ENCODE measurements at places on chromosomes 12 and 14. TPM values are rescaled to one million over a fixed set of nuclear protein-coding genes. Genes with fewer than 3 reads are reported as not detected.

- H3K27me3 ChIP-seq = no peaks in the 10 kb centered on the region
- H3K4me3 ChIP-seq = no peak overlapping the region
- H3K27ac ChIP-seq = no peak overlapping the region
- H3K36me3 ChIP-seq = no peaks in the 10 kb centered on the region
- no peak for DNase-seq
- H3K4me1 ChIP-seq = no peaks in the 10 kb centered on the region
These were observed 100.6 kb downstream of the NINJ2 start for GRCh38 chr12:562634-563033.

The RNASE4 gene
- 78.9 TPM for total RNA-seq

DNA sequence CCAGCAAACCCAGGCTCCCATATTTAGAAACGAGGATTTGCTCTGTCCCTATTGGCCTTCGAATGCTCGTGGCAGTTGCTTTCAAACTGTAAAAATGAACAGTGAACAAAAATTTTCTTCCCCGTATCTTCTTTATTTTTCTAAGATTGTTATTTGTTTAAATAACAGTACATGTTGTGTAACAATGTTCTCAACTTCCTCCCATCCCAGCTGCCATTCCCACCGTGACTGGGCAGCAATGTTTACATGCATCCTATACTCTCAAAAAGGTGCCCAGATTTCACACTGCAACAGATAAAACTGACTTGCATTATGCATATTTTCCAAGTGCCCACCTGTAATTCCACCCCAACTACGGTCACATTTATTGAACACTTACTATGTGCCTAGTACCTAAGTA, 12.8 kb downstream of the VCPKMT start:
- DNase-seq = no peak
- H3K4me1 ChIP-seq = peaks cover 28% of the 10 kb centered on the region
- H3K27ac ChIP-seq = no peak overlapping the region
- no peak overlapping the region for H3K4me3 ChIP-seq

DNA sequence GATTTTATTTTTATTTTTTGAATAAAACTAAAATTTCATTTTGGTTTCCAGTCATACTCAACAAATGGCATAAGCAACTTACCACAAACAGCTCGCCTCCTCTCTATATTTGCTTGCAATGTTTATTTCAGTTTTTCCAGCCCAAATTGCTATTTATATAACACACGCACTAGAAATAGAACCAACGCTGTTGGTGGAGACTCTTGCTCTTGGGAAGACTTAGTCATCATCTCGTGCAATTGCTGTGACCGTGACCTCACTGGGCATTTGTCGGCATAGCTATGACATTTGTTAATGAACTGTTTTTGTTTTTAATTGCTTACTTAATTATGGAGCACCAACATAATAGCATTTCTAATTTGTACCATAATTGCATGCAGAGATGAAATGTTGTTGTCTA, 153.1 kb upstream of the OTX2 start:
- no peak overlapping the region for H3K27ac ChIP-seq
- DNase-seq = no peak
- no peak overlapping the region for H3K4me3 ChIP-seq
- H3K36me3 ChIP-seq = no peaks in the 10 kb centered on the region

DNA sequence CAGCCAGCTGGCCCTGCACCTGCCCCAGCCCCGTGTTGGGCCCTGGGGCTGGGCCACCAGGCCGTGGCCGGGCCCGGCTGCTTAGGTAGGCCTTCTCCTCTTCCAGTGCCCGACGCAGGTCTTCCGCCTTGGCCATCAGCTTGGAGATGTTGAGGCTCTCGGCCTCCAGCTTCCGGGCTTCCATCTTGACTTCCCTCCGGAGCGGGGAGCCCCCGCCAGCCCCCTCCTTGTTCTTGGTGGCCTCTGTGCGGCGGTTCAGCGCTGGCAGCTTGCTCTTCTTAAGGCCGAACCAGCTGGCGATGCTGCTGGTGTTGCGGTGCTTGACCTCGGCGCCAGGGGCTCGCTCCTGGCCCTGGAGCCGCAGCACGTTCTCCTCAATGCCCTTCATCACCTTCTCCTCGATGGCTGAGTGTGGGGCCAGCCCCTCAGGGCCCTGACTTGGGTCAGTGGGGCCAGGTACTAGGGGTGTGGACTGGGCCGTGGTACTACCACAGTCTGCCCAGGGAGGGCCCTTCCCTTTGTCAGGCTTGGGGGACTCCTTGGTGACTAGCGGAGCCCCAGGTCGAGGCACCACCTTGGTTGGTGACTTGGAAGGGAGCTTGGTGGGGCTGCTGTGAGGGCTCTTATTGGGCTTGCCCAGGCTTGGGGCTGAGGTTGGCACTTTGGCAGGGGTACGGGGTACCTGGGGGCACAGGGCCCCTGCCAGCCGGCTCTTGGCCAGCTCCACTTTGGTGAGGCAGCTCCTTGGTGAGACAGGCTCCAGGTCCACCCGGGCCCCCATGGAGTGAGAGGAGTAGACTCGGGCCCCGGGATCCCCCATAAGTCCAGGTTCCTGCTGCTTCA, 33.2 kb downstream of the NCKAP5L start:
- no peak overlapping the region for H3K4me3 ChIP-seq
- no peaks in the 10 kb centered on the region for H3K4me1 ChIP-seq
- H3K36me3 ChIP-seq = no peaks in the 10 kb centered on the region
- no peaks in the 10 kb centered on the region for H3K27me3 ChIP-seq
- no peak for DNase-seq

DNA sequence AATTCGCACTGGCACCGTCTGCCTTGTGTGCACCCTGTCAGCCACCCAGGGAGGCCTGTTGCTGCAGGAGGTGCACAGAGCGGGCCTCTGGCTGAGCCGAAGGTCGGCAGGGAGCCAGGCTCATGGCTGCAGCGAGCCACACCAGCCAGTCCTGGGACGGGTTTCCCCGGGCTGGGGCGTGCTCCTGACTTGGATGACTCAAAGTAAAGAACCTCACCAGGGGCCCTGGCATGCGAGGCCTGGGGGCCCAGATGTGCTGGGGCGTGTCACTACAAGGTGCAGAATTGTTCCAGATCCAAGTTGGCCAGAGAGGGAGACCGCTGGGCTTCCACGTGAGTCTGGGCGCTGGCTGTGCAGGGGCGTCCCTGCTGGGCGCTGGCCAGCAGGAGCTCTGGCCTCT, 34.5 kb downstream of the FBRSL1 start:
- no peaks in the 10 kb centered on the region for H3K27me3 ChIP-seq
- no peak overlapping the region for H3K4me3 ChIP-seq
- H3K4me1 ChIP-seq = peaks cover 10% of the 10 kb centered on the region
- no peaks in the 10 kb centered on the region for H3K36me3 ChIP-seq
- no peak for DNase-seq

DNA sequence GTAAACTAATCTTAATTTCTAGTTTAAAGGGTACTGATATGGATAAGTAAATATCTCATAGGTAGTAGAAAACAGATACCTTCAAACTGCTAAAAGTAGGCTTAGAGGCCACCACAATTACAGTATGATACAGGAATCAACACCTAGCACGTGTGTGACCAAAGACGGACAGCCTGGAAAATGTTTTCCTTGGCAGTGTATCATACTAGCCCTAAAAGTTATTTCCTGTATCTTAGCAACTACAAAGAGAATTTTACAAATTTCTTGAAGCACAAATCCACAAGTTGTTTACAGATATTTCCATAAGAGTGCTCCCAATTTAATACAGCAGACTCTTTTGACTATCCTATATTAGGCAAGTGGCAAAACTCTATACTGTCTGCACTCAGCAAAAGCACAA, 106.0 kb downstream of the ITPR2 start:
- no peak overlapping the region for H3K4me3 ChIP-seq
- no peaks in the 10 kb centered on the region for H3K36me3 ChIP-seq
- H3K4me1 ChIP-seq = no peaks in the 10 kb centered on the region
- H3K27me3 ChIP-seq = no peaks in the 10 kb centered on the region
- H3K27ac ChIP-seq = no peak overlapping the region
- no peak for DNase-seq

The ENDOU gene
- not detected for total RNA-seq

DNA sequence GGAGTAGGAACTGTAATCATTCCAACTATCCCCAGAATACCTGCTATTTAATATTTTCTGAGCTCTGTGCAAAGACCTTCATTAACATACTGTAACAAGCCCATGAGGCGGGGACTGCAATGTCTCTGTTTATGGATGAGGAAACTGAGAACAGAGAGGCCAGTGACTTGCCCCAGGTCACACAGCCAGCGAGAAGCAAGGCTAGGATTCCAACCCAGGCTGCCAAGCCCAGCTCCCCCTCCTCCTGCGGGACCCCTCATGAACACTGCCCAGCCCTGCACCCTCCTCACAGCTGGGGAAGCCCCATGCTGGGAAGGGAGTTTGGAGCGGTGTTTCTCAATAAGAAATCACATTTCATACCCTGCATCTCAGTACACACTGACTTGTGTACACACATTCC, 10.9 kb downstream of the HVCN1 start:
- H3K4me1 ChIP-seq = no peaks in the 10 kb centered on the region
- H3K27ac ChIP-seq = peak overlapping the region; percentile 0
- no peaks in the 10 kb centered on the region for H3K27me3 ChIP-seq
- DNase-seq = no peak
- no peaks in the 10 kb centered on the region for H3K36me3 ChIP-seq
- H3K4me3 ChIP-seq = no peak overlapping the region

GRCh38 chr14:102878970-102879460, 43.4 kb upstream of the AMN start:
- H3K4me3 ChIP-seq = no peak overlapping the region
- H3K36me3 ChIP-seq = peaks cover 9% of the 10 kb centered on the region
- peak; percentile 71 for DNase-seq
- peaks cover 12% of the 10 kb centered on the region for H3K4me1 ChIP-seq
- peak overlapping the region; percentile 52 for H3K27ac ChIP-seq
- no peaks in the 10 kb centered on the region for H3K27me3 ChIP-seq
